Uterus (tissue), 4 donors: ENCODE measurements at places on chromosomes 2 and 18. TPM values are rescaled to one million over a fixed set of nuclear protein-coding genes. Genes with fewer than 3 reads are reported as not detected.

- no peak for DNase-seq
Measured at GRCh38 chr18:21053127-21053526, 58.5 kb downstream of the ROCK1 start.

DNA sequence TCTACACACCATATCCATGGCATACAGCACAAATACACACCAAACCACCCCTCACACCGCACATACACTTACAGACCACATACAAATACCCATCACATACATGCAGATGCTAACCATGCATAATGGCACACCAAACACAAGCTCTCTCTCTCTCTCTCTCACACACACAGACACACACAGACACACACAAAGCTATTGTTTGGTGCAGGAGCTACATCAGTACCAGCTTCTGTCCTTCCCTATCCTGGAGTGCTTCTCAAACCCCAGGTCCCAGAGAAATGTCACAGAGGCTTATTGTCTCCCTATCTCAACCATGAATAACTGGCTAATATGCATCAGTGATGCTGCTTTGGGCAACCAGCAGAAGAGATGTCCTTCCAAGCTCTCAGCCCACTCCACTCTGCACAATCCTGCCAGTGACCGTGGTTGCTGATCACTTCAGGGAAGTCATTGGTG, 36.5 kb upstream of the ST3GAL5 start:
- DNase-seq: no peak

TRIM54 gene
- 0.88 TPM for total RNA-seq

GRCh38 chr2:99861376-99861760, 281.0 kb downstream of the AFF3 start:
- DNase-seq: no peak

DYNAP gene
- total RNA-seq: not detected

GRCh38 chr2:97697252-97698235, 15.8 kb upstream of the ZAP70 start:
- DNase-seq: peak; percentile 86

DNA sequence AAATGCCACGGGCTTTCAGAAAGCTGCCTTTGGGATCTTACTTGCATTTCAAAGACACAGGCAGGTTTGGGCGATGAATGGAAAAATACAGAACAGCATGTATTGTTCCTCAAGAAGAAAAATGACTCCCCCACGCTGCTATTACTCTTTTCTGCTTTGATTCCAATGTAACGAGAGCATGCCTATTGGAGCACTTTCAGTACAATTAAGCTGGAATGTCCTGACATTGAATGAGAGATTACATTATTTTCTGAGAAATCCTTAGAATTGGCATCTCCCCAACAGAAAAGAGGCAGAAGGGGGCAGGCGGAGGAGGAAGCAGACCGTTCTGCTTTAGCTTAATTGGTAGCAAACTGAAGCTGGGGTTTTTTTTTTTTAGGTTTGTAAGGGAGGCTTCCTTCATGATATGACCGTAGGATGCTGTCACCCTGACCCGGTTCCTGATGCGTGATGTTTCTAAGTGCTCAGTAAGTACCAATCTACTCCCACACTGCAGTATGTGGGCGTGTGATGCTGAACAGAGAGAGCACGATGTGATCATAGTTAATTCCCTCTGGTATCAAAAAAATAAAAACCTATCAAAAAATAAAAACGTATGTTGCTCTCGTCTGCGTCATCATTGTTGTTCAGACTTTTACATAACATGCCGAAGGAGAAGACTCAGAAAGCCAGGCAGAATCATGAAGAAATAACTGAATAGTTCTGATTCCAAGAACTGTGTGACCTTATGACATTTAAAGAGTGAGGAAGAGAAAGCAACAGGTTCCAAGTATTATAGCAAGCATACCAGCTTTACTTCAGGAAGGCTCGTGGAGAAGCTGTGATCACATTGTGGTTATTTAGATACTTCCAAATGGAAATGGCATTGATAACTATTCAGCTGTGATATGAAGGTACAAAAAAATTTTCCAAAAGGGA, 40.5 kb downstream of the LONRF2 start:
- peak; percentile 83 for DNase-seq

DNA sequence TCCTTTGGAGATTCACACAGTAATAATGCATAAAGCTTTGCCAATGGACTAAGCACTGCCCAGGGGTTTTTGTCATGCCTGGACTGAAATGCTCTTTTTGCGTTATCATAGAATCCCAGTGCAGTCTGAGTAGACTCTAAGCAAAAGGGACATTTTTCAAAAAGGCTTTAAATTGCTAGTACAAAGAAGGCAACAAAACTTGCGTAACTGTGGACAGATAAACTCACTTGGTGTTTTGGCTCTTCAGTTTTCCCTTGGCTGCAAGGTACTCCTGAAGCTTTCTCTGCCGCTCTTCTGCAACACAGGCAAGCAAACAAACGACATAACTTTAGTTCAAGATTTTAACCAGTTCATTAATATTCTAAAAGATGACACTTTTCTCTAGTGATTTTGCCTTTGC, 2.1 kb downstream of the CKAP2L start:
- no peak for DNase-seq

ACOXL gene
- total RNA-seq: not detected

KRTCAP3 gene
- 8.8 TPM for total RNA-seq

ADI1 gene
- total RNA-seq: 33.8 TPM

- no peak for DNase-seq
Measured at GRCh38 chr2:79369127-79369526, 143.7 kb upstream of the CTNNA2 start.

GRCh38 chr2:24454294-24454693, 36.8 kb upstream of the NCOA1 start:
- no peak for DNase-seq

DNA sequence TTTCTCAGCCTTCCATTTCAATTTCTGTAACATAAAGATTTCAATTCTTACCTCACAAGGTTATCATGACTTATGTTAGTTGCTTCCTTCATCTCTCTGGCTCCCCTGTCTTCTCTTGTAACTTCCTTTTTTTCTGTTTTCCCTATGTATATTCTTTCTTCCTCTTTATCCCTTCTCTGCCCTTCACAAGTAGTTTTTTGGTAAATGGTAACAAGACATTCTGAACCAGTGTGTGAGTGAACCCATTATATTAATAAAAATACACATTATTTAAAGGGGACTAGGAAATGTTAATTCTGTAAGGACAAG, 8.4 kb downstream of the ACSL3 start:
- DNase-seq: no peak

DNA sequence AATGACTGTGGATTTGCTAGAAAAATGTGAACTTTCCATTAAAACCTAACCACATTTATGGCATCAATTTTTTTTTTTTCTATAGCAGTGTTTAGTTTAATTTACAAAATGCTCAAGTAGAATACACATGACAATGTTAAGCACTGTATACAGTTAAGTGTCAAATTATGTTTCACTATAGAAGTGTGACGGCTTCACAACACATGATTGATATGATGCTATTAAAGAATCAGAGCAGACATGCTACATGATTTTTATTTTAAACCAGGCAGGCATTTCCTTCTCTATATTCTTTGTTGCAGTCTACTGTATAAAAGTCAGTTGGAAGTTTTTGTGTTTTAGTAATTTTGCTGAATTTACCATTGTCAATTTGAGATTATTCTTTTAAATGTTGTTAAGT, 43.6 kb downstream of the PROKR1 start:
- DNase-seq: no peak

DNA sequence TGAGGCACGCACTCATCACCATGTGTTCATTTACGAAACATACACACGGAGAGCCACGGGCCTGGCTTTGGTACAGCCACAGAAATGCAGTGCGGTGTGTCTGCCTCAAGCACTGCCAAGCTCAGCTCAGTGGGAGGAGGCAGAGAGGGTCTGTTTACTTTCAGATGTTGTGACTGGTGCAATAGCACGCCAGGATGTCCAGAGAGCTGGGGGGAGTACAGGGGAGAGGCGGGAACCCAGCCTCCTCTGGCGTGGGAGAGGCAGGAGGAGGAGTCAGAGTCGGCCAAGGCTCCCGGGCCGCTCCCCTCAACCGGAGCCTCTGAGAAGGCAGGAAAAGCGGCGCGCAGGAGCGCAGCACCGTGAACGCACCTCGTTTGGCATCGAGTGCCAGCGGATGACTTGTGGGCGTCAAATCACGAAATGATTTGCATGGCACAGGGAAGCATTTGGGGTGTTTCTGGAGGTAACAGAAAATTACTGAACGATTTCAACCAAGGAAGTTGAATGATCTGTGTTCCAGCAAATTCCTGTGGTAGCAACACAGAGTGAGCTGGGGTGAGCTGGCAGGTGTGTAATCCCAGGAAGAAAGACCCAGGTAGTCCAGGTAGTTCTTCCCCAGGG, 143.0 kb downstream of the ZNF516 start:
- peak; percentile 96 for DNase-seq

CD302 gene
- 31.8 TPM for total RNA-seq

DNA sequence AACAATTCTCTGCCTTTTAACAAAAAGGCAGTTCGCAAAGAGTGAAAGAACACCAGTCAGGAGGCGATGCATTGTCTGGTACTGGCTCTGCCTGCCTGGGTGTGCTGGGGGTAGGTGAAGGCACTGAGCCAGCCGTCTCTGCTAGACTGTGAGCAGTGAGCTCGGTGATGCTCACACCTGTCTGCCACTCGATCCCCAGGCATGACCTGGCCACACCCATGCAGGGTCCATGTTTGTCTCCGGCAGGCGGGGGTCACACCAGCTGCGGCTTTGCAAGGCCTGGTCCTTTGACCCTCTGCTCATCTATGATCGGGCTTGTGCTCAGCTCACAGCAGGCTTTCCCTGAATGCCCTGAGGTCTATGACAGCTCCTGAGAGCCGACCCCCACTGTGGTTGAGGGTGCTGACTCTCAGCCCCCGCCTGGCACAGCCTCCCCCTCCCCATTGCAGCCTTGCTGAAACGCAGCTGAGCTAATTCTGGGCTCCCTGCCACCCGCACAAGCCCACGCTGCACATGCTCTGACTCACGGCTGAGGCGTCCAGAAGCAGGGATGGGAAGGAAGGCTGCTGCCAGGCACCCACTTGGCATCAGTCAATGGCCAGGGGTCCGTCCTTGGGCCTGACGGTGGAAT, 23.7 kb downstream of the CRACDL start:
- peak; percentile 47 for DNase-seq

MC5R gene
- not detected for total RNA-seq

DNA sequence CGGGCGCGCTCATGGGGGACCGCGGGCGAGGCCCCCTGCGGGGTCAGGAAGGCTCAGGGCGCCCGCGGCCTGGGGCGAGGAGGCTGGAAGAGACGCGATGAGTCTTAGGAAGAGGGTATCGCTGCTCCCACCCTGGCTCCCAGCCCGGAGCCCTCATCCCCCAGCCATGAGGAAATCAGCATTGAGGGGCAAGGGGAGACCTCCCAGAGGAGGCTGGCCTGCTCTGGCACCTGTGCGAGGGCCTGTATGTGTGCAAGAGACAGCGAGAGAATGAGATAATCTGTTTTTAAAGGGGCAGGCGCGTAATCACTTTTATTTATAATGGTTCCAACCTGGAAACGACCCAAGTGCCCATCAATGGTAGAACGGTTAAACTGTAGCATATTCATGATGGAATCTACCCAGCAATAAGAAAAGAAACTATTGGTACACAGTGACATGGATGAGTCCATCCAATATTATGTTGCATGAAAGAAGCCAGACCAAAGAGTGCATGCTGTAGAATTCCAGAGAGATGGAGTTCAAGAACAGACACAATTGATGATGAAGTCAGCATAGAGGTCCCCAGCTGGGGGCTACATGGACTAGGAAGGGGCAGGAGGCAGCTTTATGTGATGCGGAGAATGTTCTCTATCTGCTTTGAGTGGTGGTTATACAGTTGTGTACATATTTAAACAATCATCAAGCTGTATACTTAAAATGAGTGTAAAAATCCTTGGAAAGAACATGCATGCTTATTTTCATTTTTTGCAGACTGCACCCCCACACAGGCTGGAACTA, 14.4 kb downstream of the FBXO41 start:
- DNase-seq: no peak

DNA sequence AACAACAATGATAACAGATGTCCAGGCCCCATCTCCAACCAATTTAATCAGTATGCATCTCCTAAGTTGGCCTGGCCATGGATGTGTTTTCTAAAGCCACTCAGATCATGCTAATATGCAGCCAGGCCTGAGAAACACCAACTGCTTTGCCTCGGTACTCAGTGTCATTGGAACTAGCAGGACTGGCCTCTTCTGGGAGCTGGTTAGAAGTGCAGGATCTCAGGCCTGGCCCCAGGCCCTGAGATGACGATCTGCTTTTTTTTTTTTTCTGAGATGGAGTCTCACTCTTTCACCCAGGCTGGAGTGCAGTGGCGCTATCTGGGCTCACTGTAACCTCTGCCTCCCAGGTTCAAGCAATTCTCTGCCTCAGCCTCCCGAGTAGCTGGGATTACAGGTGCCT, 69.1 kb downstream of the IRS1 start:
- DNase-seq: no peak

DNA sequence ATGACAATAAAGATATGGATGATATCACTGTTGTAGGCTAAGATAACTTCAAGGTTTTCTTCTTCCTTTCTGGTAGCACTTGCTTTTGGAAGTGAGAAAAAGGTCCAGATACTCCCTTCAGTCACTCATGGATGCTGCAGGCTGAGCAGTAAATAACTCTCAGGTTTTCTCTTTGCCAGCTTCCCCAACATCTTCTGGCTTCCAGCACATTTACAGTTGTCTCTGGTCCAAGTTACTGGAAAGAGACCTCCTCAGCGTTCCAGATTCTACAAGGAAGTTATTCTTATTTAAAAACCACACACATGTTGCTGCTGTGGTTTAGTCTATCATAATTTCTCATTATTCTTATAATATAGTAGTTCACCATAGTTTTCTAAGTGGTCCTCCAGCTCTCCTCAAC, 383.4 kb downstream of the PLCL1 start:
- no peak for DNase-seq

EVX2 gene
- not detected for total RNA-seq

GRCh38 chr18:71431689-71432088, 1112.5 kb downstream of the CBLN2 start:
- DNase-seq: no peak

DNA sequence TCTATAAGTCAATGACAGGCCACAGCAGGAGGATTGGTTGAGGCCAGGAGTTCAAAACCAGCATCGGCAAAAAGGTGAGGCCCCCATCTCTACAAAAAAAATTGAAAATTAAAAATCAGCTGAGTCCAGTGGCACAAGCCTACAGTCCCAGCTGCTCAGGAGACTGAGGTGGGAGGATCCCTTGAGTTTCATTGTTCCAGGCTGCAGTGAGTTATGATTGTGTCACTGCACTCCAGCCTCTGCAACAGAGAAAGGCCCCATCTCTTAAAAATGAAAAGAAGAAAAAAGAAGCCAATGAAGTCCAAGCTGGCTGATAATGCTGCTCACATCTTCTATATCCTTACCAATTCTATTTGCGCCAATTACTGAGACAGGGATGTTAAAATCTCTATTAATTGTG, 39.1 kb downstream of the MRPS5 start:
- no peak for DNase-seq

DNA sequence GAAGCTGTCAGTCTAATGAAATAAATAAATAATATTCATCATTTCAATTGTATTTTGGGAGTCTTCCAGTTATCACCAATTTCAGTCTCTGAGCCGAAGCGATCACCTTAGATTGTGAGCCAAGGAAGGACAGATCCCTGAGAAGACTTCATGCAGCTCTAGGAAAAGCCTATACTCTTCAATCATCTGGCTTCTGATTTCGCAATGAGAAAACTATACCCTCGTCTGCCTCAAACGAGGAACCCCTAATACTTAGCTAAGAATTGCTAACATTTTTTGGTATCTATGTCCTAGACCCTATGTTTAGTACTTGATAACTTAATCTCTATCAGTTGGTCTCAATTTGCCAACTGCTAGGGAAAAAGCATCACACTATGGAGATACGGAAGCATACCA, 4.5 kb upstream of the TTC27 start:
- DNase-seq: no peak
